Stimulated activated CD4-positive, alpha-beta T cell treated with anti-CD3 and anti-CD28 coated beads, Interleukin-1b, Interleukin-23, amount 100 ng/mL, for 24 hours (primary cell): ENCODE measurements at places on chromosomes 12 and 14.

GRCh38 chr12:100868487-100868886 lies 73.9 kb downstream of the ANO4 start:
- no peak for DNase-seq

DNA sequence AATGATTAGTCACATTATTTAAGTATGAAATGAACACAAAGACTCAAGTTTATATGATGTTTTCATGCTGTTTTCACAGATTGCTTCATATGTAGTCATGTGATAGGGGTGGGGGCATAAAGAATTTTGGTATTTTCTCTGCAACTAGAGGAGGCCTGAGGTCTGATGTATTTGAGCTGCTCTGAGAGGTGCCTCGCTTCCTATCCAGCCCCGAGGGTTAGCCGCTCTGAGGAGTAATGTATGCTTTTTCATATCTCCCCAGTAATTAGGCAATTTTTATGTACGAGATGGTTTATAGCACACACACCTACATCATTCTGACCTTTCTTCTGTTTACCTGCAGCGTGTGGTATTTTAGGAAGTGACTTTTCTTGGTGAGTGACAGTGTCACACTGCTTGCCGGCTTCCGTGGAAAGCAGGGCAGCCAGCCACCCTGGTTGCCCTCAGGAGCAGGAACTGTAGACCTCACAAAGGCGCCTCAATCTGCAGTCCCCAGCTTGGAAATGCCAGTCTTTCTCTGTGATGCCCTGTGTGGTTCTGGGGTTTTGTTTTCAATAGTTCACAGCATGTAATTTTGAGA lies 106.4 kb downstream of the VRK1 start:
- DNase-seq: no peak

DNA sequence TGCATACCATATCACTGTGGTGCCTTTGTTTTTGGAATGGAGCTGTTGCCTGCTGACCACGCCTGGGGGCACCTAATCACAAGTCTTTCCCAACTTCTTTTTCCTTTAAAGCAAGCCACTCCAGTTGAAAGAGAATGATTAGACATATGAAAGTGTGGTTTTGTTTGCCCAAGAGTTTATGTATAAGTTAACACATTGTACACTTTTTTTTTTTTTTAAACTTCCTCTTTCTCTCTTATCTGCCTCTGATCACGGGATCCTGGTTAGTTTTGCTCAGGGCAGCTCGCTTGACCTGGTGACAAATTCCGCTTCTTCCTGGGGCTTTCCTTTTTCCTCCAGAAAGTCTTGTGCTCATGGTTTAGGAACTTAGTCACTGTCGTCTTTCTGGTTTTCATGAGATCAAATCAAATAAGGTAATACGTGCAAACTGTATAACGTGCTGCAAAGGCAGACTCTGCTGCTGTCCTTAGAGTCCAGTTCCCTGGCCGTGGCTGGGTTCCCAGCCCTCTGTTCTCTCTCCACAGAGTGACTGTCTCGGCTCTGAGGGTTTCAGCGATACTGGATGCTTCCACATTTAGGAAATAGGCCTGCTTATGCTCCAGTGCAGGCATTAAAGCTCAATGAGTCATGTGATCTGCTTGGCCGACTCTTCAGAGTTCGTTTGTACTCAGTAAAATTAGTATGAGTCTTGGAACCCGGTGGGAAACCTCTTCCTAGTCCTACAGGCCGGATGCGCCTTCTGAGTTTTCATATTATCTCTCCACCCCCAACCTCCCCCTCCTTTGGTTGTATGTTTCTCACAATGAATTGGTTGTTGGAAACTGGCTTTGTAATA lies 15.2 kb downstream of the RASSF3 start:
- no peak for DNase-seq

DNA sequence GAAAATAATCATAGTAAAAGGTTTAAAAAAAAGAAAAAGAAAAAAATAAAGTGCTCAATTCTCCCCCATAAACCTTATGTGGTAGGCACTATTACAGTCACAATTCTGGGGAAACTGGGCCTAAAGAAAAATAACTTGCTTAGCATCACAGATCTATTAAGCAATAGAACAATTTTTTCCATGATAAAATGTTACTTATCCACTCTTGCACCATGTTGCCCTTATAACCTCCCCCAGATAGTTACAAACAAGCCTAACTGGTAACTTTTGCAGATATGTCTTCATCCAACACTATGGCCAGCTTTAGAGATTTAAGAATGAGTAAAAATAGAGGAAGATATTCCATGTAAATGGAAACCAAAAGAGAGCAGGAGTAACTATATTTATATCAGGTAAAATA lies 164.8 kb downstream of the DUSP6 start:
- no peak for DNase-seq

DNA sequence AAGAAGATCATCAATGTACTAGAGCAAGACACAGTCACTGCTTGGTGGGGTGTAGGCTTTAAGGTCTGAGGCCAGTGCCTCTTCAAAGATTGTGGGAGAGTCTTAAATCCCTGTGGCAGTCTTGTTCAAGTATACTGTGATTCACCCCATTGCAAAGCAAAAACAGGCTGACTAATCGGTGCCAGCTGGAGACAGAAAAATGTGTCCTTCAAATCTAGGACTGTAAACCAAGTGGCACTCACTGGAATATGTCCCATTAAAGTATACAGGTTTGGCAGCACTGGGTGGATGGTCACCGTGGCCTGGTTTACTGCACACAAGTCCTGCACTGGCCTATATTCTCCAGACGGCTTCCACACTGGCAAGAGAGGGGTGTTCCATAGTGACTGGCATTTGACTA lies 1315.3 kb downstream of the TMEM121 start:
- DNase-seq: no peak

GRCh38 chr12:20369305-20370013 lies 1.1 kb downstream of the PDE3A start:
- no peak for DNase-seq

DNA sequence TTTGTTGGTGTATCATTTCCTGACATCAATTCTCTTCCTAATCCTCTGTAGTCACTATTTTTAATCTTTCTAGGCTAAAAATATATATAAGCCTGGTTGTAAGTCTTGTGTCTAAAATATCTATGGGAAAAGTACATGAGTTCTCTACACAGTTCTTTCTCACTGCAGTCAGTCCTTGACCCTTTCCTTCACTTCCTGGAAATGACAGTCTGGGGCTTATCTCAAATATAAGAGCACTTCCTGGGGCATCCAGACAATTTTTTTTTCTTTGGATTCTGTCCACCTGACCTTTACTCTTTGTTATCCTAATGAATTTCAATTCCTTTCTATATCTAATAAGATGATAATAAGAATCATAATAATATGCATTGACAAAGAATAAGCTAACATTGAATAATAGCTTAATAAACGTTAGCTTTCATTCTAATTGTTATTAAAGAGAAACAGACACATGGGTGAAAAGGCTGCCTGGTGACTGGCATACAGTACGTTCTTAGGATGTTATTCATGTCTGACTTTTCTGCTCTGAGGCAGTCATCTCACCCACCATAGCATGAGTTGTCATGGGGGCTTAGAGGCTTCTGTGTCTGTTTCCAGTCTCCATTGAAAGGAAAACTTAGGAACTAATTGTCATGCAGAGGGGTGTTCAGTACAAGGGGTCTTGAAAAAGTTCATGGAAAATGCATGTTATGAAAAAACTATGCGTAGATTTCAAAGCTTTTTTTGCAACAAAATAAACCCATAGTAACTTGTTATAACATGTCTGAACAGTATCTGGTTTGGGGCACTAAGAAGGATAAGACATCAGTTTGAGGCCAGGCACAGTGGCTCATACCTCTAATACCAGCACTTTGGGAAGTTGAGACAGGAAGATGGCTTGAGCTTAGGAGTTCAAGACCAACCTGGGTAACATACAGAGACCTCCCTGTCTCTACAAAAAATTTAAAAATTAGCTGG lies 66.2 kb upstream of the DNM1L start:
- no peak for DNase-seq

DNA sequence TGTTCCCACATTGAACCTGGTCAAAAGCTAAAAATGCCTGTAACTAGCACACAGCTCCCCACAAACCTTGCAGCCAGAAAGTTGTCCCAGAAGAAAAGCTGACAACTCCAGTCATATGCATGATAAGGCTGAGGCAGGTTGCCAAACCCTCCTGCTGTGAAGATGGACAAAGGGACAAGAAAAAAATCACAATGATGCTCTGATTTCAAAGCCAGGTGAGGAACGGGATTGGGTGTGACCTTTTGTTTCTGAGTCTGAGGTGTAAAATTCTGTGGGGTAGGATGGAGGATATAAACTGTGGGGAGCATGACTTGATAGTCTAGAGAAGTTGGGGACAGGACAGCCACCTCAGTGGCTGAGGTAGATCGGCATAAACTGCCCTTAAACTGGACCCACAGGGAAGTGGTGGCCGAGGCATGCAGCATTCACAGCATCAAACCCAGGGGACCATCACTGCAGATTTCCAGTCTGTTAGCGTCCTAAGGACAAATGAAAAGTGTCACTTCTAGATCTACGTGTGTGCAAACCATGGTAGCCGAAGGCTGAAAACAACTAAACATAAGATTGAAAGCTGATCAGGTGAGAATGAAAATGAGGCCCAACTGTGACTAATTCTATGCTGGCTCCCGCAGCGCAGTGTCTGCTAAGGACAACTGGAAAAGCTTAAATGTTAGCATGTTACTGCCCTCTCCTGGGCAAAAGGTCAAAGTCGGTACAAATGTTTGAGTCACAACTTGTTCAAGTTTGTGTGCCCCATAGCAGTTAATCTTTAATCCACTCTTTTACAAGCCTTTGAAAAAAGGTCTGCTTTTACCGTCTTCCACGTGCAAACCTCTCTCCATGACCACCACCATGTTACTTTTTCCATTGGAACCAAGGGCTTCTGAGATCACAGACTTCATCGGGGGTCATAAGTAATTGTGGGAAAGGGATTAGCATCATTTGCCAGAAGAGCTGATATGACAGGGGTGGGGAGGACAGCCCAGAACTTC lies 39.8 kb downstream of the GRIN2B start:
- no peak for DNase-seq

GRCh38 chr12:93950311-93950710 lies 198.1 kb upstream of the PLXNC1 start:
- no peak for DNase-seq

DNA sequence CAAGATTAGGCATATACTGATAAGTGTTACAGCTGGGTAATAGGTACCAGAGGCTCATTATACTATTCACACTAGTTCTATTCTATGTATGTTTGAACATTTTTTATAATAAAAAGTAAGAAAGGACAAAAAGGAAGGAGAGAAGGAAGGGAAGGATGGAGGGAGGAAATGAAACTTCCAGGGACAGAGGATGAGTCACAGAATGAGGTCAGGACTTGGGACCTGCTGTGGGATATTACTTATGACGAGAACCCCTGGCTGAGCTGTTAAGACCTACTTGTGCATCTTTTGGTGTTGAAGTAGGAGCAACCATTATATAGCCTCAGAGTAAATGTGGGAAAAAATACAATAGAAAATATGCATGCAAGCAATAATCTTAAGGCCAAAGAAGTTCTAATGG lies 16.7 kb upstream of the TMEM260 start:
- DNase-seq: no peak

- DNase-seq: no peak
These were observed 219.7 kb upstream of the PKP2 start for GRCh38 chr12:33116284-33116683.

DNA sequence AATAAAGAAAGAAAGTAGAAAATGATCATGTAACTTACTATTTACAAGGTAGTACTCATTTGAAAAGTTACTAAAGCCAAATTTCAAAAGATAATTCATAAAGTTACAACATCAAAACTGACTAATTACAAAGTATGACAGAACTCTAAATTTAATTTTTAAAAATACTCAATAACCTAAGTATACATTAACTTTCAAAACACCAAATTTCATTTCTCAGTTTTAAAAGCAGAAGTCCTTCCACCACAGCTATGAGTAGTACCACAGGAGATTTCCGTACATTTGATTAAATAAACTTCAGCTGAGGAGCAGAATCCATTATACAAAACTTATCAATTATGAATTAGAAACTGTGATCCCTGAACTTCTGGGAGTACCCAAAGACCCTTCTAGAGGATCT lies 100.8 kb upstream of the BBS10 start:
- DNase-seq: no peak

GRCh38 chr12:12323591-12323990 lies 26.5 kb downstream of the MANSC1 start:
- no peak for DNase-seq

- DNase-seq: no peak
These were observed 125.5 kb downstream of the ZFP36L1 start for GRCh38 chr14:68667313-68667791.

DNA sequence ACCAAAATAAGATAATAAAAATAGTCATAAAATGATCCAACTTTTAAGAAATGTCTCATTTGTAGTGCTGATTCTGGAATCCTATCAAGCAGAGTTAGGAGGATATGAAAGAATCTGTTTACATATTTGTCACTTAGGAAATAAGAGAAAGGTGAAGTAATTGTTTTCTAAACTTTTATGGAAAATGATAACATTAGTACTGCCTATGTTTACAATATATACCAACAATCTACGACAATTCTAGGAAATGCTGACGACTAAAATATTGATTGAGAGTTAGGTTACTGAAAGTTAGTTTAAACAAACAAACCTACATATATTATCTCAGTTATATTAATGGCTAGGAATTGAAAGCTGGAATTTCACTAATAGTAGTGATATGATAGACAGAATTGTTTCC lies 18.0 kb downstream of the TSPAN19 start:
- DNase-seq: no peak

- no peak for DNase-seq
These were observed 19.1 kb upstream of the CEP170B start for GRCh38 chr14:104845834-104846441.

DNA sequence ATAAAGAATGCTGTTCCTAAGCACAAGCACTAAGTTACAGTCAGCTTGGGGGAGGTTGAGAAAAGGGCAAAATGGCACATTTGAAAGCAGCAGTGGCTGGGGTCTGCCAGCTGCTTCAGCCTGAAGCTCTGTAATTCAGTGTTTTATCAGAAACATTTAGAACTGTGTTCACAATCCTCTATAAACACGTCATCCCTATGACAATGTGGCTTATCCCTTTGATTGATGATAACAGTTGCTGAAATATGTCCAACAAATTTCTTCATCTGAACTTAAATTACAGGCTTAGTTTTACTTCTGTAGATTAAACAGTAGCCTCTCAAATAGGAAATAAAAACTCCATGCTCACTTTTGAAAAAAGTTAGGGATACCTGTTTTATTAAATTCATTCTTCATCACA lies 108.8 kb downstream of the VEZT start:
- no peak for DNase-seq

GRCh38 chr12:31245822-31246469 lies 80.0 kb downstream of the SINHCAF start:
- DNase-seq: no peak
